Peyer's patch (tissue), 4 donors: ENCODE measurements at places on chromosomes 2 and 18. TPM values are rescaled to one million over a fixed set of nuclear protein-coding genes. Genes with fewer than 3 reads are reported as not detected.

The C1QL2 gene
- not detected for total RNA-seq

The LHCGR gene
- not detected for total RNA-seq

The MAB21L4 gene
- 3.7 TPM for total RNA-seq

The LIMS4 gene
- total RNA-seq = 0.67 TPM

The CXCR1 gene
- not detected for total RNA-seq

The CYP27C1 gene
- total RNA-seq = not detected

- H3K4me3 ChIP-seq = no peak overlapping the region
- no peak overlapping the region for H3K27ac ChIP-seq
- DNase-seq = no peak
- no peaks in the 10 kb centered on the region for H3K27me3 ChIP-seq
- H3K36me3 ChIP-seq = no peaks in the 10 kb centered on the region
Observed at GRCh38 chr2:76415821-76416220, 705.1 kb upstream of the GCFC2 start.

DNA sequence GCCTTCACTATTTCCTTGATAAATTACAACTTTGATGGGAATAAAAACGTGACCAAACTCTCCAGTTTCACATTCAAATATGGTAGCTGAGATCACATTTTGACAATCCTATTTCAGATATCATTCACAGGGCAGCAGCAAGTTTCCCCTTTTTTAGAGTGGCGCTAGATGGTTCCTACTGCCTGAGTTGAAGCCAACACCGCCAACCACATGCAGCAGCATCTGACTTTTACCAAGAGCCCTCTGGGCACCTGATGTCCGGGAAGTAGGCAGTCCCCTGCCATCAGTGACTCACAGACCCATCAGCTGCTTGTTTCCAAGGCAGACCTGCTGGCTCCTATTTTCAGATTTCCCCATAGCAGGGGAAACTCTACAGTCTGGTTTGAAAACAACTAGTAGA lies 4.0 kb upstream of the MREG start:
- no peaks in the 10 kb centered on the region for H3K4me1 ChIP-seq
- no peaks in the 10 kb centered on the region for H3K27me3 ChIP-seq
- H3K4me3 ChIP-seq = no peak overlapping the region
- H3K36me3 ChIP-seq = no peaks in the 10 kb centered on the region

- H3K4me3 ChIP-seq = no peak overlapping the region
- no peaks in the 10 kb centered on the region for H3K4me1 ChIP-seq
- no peak for DNase-seq
- H3K27me3 ChIP-seq = no peaks in the 10 kb centered on the region
- H3K36me3 ChIP-seq = no peaks in the 10 kb centered on the region
Observed at GRCh38 chr18:74012954-74013630, 134.5 kb downstream of the FBXO15 start.

DNA sequence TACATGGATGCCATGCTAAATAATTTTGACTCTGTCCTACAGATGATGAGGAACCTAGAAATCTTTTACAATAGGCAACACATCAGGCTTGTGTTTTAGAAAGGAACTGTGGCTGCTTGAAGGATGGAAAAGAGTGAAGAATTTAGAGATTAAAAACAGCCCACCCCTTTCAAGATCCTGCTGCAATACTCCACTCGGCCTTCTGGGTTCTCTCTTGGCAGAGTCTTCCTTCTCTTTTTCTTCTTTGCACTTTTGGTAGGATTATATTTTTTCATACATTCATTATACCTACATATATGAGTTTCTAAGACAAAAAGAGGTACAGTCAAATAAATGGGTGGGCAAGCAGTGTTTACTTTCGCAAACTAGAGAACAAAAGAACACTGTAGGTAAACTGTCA lies 474.3 kb downstream of the ERBB4 start:
- H3K27me3 ChIP-seq = no peaks in the 10 kb centered on the region
- H3K27ac ChIP-seq = no peak overlapping the region
- H3K4me3 ChIP-seq = no peak overlapping the region
- no peaks in the 10 kb centered on the region for H3K4me1 ChIP-seq
- no peak for DNase-seq

- no peaks in the 10 kb centered on the region for H3K27me3 ChIP-seq
- H3K27ac ChIP-seq = no peak overlapping the region
- H3K36me3 ChIP-seq = no peaks in the 10 kb centered on the region
- no peak for DNase-seq
- H3K4me3 ChIP-seq = no peak overlapping the region
Observed at GRCh38 chr2:182868054-182868796, 1.8 kb upstream of the FRZB start.

- no peaks in the 10 kb centered on the region for H3K36me3 ChIP-seq
- H3K4me3 ChIP-seq = no peak overlapping the region
- no peak for DNase-seq
Observed at GRCh38 chr2:3504741-3505140, 14.6 kb downstream of the ADI1 start.

DNA sequence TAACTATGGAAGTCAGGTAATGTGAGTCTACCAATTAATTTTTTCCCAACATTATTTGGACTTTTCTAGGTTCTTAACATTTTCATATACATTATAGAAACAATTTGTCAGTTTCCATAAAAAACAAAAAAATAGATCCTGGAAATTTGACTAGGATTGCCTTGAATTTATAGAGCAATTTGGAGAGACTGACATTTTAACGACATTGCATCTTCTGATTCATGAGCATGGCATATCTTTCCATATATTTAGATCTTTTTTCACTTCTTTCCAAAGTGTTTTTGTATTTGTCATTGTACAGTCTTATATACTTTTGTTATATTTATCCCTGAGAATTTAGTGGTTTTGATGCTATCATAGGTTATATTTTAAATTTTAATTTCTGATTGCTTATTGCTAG lies 42.0 kb downstream of the ANKRD12 start:
- H3K27ac ChIP-seq = no peak overlapping the region
- no peaks in the 10 kb centered on the region for H3K27me3 ChIP-seq
- H3K4me3 ChIP-seq = no peak overlapping the region

- H3K36me3 ChIP-seq = no peaks in the 10 kb centered on the region
- H3K27ac ChIP-seq = no peak overlapping the region
- H3K27me3 ChIP-seq = no peaks in the 10 kb centered on the region
- no peak overlapping the region for H3K4me3 ChIP-seq
Observed at GRCh38 chr2:102282678-102283091, 28.7 kb upstream of the IL1RL1 start.

GRCh38 chr2:203870481-203870880 lies 2.9 kb downstream of the CTLA4 start:
- H3K4me1 ChIP-seq = no peaks in the 10 kb centered on the region
- H3K27me3 ChIP-seq = no peaks in the 10 kb centered on the region
- H3K36me3 ChIP-seq = no peaks in the 10 kb centered on the region
- DNase-seq = no peak

DNA sequence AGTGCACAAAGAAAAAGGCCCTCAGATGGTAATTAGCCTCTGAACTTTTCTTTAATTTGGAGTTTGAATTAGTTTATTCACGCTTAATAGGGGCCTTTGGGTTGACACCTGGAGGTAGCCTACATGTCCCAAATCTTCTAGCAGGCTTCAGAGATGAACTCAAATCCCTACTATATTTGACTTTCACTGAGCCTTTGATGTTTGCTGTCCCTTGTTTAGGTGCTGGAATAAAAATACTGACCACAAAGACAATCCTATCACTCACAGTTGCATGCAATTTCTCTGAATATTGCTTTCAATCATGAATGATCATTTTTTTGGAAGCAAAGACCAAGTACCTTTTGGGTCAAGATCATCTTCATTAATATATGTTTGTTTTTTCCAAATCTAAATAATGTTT lies 564.0 kb upstream of the FANCL start:
- no peaks in the 10 kb centered on the region for H3K36me3 ChIP-seq
- DNase-seq = no peak
- H3K27ac ChIP-seq = no peak overlapping the region
- H3K4me1 ChIP-seq = no peaks in the 10 kb centered on the region

DNA sequence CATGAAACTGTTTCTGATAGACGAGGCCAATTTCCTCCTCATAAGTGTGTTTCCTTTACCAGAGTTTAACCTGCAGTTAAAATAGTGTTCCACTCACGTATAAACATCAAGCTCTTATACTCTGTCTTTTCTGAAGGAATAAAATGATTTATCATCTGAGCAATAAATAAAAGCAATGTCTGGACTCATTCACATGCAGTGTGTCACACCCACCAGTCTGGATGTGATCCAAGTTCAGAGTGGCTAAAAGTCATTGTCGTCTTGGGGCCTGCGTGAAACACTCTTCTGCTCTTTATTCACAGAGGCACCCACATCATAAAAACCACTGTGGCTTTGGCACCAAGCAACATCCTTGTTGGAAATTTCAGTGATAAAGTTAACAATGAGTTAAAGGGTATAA lies 19.5 kb upstream of the SLC9A4 start:
- H3K27me3 ChIP-seq = no peaks in the 10 kb centered on the region
- no peaks in the 10 kb centered on the region for H3K36me3 ChIP-seq
- H3K4me3 ChIP-seq = no peak overlapping the region
- H3K4me1 ChIP-seq = no peaks in the 10 kb centered on the region

DNA sequence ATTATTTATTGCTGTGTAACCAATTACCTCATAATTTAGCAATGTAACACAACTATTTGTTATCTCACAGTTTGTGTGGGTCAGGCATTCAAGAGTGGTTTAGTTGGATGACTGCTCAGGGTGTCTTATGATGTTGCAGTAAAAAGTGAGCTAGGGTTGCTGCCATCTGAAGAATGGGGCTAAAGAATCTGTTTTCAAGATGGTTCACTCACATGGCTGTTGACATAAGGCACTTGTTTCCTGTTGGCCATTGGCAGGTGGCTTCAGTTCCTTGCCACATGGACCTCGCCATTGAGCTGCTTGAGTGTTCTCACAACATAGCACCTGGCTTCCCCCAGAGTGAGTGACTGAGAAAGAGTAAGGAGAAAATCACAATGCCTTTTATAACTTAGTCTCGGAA lies 123.2 kb downstream of the TMEM17 start:
- no peak overlapping the region for H3K4me3 ChIP-seq
- H3K36me3 ChIP-seq = no peaks in the 10 kb centered on the region
- DNase-seq = no peak
- no peaks in the 10 kb centered on the region for H3K27me3 ChIP-seq
- H3K27ac ChIP-seq = no peak overlapping the region

DNA sequence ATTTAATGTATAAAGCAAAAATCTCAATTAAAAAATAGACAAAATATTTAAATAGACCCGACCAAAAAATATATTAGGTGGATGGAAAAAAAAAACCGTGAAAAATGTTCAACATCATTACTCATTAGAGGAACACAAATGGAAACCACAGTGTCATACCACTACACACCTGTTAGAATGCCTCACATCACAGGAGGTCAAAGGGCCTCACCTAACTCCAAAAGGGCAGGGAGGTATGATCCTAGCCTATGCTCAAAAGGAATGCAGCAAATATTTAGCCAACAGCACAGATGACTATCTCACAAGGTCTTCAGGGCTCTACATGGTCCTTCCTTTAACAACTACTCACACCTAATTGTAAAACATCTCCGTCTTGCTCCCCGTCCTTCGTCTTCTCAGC lies 185.5 kb upstream of the SETBP1 start:
- DNase-seq = no peak
- H3K27ac ChIP-seq = no peak overlapping the region
- H3K27me3 ChIP-seq = no peaks in the 10 kb centered on the region

- no peaks in the 10 kb centered on the region for H3K4me1 ChIP-seq
- no peak overlapping the region for H3K27ac ChIP-seq
- no peak for DNase-seq
- no peak overlapping the region for H3K4me3 ChIP-seq
- no peaks in the 10 kb centered on the region for H3K36me3 ChIP-seq
Observed at GRCh38 chr18:72762515-72763122, 105.2 kb downstream of the NETO1 start.

- H3K4me3 ChIP-seq = no peak overlapping the region
- no peak for DNase-seq
- no peaks in the 10 kb centered on the region for H3K27me3 ChIP-seq
Observed at GRCh38 chr18:26405190-26405801, 143.1 kb downstream of the KCTD1 start.

GRCh38 chr2:15042801-15043217 lies 410.3 kb downstream of the LRATD1 start:
- no peak overlapping the region for H3K4me3 ChIP-seq
- no peaks in the 10 kb centered on the region for H3K27me3 ChIP-seq
- no peaks in the 10 kb centered on the region for H3K36me3 ChIP-seq
- H3K27ac ChIP-seq = no peak overlapping the region
- DNase-seq = no peak
- H3K4me1 ChIP-seq = no peaks in the 10 kb centered on the region

DNA sequence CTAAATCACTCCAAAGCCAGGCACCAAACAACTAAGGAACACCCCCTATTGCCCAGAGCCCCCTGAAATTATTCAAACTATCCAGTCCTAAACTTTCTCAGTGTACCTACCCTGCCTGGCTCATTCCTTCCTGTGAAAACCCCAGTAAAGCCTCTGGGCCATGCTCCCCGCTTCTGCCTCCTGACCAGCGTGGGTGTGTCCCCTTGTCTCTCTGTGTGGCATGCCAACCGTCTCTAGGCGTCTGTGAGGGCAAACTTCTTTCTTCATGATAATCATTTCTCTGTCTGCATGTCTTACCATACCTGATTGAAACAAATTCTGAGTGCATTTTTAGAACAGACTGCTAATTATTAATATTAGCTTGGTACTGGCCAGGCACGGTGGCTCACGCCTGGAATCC lies 109.0 kb upstream of the MSH2 start:
- no peak overlapping the region for H3K27ac ChIP-seq
- DNase-seq = peak; percentile 69
- H3K36me3 ChIP-seq = no peaks in the 10 kb centered on the region
- no peaks in the 10 kb centered on the region for H3K4me1 ChIP-seq

DNA sequence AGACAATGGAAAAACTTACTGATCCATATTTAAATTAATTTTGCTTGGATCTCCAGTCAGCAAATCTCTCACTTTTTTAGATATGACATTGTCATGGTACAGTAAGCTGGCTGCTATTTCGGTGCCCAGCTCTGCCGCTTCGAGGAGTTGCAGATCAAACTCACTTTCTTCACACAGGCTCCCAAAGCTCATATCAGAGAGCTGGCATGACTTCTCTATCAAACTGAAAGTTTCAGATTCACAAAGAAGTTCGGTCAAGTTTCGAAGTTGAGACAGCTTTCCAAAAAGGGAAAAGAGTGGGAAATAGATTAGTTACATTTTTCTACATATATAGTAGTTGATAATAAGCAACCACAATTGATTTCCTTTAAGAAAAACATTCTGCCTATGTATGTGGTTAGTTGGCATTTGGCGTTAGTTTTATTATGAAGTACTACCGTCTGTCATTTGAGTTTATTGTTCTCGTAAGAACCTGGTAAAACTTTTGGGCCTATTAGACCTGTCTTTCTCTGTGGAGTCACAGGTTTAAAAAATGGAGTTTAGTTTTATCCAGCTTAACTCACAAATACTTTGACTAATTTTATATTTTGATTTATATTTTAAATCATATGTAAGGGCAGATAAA lies 118.8 kb downstream of the ABCA12 start:
- H3K4me3 ChIP-seq = no peak overlapping the region
- H3K27me3 ChIP-seq = no peaks in the 10 kb centered on the region
- no peaks in the 10 kb centered on the region for H3K4me1 ChIP-seq
- no peak overlapping the region for H3K27ac ChIP-seq
- no peaks in the 10 kb centered on the region for H3K36me3 ChIP-seq
